ENCODE measurements at places on chromosomes 16 and 17. TPM values are rescaled to one million over a fixed set of nuclear protein-coding genes. Genes with fewer than 3 reads are reported as not detected.

The ARL5C gene
- total RNA-seq = not detected

The HES7 gene
- 1.6 TPM for total RNA-seq

The SETD1A gene
- 28.8 TPM for total RNA-seq

The NPB gene
- total RNA-seq = 0.62 TPM

The C1QL1 gene
- not detected for total RNA-seq

The RAD51C gene
- total RNA-seq = 95.3 TPM

The SMIM36 gene
- not detected for total RNA-seq

The DCAF7 gene
- total RNA-seq = 102 TPM
